ENCODE measurements at places on chromosomes 12 and 14.
A peak's percentile ranks its signal among the peaks of the same experiment; 100 is the strongest.

- DNase-seq: no peak
Observed at GRCh38 chr12:102408487-102409297, 71.7 kb downstream of the IGF1 start.

- no peak for DNase-seq
Observed at GRCh38 chr12:66594688-66595087, 84.2 kb downstream of the GRIP1 start.

GRCh38 chr14:77124345-77125280, 17.0 kb downstream of the ZDHHC22 start:
- peak; percentile 49 for DNase-seq

GRCh38 chr12:83016991-83017390, 330.3 kb downstream of the TMTC2 start:
- DNase-seq: no peak

GRCh38 chr14:91466192-91466591, 43.9 kb downstream of the PPP4R3A start:
- no peak for DNase-seq

DNA sequence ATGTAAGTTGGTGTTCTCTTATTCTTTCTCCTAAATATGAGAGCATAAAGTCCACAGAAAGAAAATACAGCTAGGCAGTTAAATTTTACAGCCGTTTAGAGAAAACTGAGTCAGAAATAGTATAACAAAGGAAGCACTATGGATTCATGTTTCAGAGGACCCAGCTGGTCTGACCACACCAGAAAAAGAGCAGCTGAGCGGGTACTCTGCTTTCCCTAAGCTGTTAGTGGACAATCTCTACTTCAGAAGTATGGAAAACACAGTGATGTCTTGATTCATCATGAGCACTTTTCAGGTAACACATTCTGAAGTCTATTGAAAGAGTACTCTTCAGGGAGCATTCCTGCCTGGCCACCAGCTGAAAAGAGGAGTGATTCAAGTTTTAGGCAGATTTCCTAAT, 12.4 kb downstream of the PPM1H start:
- DNase-seq: no peak
